Natural killer cell treated with Interleukin-12 subunit alpha and Interleukin-12 subunit beta and Interleukin-15 and Interleukin-18, amount 100 ng/mL, for 72 hours (primary cell): ENCODE measurements at places on chromosomes 1 and 21. TPM values are rescaled to one million over a fixed set of nuclear protein-coding genes. Genes with fewer than 3 reads are reported as not detected.

Gene ZDHHC18
- total RNA-seq: 106 TPM

Gene NAV1
- 1.2 TPM for total RNA-seq

Gene NBPF4
- total RNA-seq: not detected

DNA sequence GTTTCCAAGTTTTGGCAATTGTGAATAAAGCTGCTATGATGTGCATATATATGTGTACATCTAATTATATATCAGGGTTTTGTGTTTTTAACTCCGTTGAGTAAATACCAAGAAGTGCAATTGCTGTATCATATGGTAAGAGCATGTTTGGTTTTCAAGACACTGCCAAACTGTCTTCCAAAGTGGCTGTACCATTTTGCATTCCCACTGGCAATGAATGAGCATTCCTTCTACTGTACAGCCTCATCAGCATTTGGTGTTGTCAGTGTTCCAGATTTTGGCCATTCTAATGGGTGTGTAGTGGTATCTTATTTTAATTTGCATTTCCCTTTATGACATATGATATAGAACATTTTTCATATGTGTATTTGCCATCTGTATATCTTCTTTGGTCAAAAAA is 246.3 kb downstream of the USH2A start:
- DNase-seq: no peak

GRCh38 chr21:45747802-45748445 is 104.4 kb downstream of the PCBP3 start:
- no peak for DNase-seq

DNA sequence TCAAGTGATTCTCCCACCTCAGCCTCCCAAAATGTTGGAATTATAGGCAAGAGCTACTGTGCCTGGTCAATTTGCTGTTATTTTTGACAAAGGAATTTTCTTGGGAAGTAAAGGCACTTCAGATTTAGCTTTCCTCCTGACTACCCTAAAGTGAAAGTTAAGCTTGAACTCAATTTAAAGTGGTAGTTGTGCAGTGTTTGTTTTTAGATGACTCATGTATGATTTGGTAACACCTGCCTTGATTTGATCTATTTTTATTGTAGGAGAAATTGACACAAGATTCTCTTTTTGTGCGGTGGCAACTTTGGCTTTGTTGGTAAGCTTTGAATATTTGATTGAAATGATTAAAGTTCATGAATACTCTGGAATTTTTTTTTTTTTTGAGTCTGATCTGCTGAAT is 5.0 kb downstream of the RABGGTB start:
- DNase-seq: no peak

- DNase-seq: no peak
These were observed 5.5 kb downstream of the TRAPPC10 start for GRCh38 chr21:44017601-44018000.

DNA sequence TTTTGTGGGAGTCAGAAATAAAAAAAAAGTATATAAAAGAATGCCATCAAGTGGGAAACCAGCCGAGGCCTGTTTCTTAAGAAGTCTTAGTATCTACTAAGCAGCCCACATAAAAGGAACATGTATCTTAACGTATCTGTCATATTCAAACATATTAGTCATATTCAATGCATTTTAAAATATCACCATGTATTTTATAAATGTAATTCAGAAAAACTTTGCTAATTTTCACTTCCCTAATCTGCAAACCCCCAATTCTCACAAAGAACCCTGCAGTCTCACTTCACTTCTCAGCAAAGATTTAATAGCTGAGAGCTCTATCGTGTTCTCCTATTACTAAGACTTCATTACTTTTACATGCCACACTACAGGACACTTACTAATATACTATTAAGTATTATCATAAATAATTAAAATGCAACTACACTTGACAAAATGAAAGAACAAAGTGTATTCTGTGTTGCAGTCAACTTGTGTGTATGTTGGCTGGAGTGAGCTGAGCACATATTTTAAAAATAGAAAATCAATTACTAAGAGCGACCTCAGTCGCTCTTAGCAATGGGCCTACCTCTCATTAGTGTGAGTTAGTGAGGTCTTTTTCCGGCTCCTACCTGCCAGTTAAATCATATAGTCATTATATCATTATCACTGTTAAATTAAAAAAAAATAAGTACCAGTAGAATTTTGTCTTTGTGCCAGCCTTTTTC is 484.3 kb downstream of the LMO4 start:
- DNase-seq: no peak

DNA sequence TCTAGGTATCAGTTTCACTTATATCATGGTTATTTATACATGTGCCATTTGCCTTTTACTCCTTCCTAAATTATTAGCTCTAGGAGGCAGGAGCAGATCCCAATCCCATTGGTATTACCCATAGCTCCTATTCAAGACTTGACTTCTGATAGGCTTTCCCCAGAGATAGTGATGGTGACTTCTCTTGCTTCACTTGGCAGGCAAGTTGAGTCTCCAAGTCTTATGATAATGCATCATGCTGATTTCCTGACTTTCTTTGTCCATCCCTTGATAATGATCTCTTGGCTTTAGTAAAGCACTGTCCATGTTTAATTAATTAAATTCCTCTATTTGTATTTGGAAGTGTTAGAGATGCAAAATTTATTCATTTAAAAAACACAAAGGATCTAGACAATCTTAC is 253.5 kb upstream of the ADAMTS5 start:
- DNase-seq: no peak

- DNase-seq: no peak
These were observed 3.9 kb downstream of the CD53 start for GRCh38 chr1:110876748-110877341.

GRCh38 chr1:221643404-221644144 is 98.3 kb downstream of the DUSP10 start:
- DNase-seq: no peak
